ENCODE measurements at places on chromosomes 13 and 19. TPM values are rescaled to one million over a fixed set of nuclear protein-coding genes. Genes with fewer than 3 reads are reported as not detected.

- no peak for DNase-seq
These were observed 1393.9 kb upstream of the MIR17HG start for GRCh38 chr13:89953581-89953980.

GRCh38 chr19:33302175-33302973 lies at the start of gene CEBPA:
TSS of gene CEBPA (minus strand) at chr19:33302534. CDS start at chr19:33302414, 120 bp downstream.
- peak; percentile 29 for DNase-seq

DNA sequence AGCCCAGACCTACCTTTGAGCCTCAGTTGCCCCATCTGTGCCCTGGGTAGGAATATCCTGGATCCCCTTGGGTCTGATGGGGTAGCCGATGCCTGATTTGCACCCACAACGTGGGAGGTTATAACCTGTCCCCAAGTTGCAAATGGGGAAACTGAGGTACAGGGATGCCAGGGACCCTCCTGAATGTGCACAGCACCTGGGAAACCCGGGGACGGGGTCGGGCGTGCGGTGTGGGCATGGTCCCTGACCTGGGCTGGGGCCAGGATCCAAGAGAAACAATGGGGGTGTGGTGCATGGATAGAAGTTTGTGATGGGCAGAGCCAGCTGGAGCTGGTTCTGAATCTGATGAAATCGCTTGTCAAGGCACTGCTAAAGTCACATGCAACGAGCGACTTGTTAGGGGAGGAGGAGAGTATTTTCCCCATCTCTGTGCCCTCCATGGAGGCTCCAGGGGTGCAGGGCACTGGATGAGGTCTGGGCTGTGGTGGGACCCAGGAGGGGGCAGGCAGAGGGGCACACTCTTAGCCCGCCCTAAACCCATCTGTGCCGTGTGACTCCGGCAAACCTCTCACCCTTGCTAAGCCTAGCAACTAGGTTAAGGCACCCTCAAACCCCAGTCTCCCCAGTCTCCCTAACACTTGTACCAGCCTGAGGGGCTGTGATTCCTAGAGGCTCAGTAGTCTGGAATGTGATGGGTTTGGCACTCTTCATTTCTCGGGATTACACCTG lies 749 bp downstream of the GDF15 start:
- DNase-seq, result no peak

GRCh38 chr13:110822669-110822945 lies 92.3 kb downstream of the ANKRD10 start:
- DNase-seq, result no peak

DNA sequence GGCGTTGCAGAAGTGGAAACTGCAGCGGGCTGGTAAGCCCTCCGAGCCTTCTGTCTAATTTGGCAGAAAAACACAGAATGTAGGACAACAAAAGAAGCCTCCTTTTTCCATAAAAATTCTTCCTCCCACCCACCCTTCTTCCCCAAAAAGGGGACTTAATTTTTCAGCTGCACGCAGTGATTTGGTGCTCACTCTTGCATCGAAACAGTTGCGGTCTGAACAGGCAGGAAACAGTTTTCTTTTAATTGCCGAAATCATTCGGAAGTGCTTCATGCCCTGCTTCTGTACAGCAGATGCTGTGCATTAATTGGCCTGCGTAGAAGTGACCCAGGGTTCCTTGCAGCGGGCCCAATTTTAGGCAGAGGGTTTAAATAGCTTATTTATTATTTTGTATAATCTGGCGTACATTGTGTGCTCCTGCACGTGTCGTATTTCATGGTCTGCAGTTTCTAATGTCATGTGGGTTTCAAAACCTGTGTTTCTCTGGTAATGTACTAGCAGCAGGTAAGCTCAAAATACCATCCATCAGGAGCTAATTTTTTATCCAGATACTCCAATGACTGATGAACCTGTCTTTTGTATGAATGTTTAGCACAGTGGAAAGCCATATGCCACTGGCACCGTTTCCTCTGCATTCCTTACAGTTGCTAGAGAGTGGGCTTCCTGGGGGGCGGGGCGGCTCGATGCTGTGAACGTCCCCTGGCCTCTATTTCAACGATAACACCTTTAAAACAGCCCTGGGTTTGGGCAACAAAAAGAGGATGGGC lies 66.6 kb downstream of the GGACT start:
- DNase-seq, result no peak

DNA sequence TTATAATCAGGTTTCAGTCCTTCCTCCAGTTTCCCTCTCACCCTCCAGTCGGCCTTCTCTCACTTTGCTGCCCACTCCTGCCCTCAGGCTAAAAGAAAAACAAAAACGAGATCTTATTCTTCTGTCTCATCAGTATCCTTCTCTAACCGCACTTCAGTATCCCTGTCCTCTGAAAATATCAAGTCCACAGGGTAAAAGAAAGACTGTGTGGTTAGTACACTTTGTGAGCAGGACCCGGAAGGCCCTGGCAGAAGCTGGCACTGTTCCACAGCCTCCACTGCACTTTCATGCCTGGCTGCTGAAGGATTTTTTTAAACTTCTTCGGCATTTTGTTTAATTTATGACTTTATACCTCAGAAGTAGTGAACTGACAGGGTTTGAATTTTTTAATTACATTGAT lies 51.8 kb downstream of the TM9SF2 start:
- DNase-seq, result no peak

- no peak for DNase-seq
These were observed 28.3 kb downstream of the EFNA2 start for GRCh38 chr19:1313695-1314613.

DNA sequence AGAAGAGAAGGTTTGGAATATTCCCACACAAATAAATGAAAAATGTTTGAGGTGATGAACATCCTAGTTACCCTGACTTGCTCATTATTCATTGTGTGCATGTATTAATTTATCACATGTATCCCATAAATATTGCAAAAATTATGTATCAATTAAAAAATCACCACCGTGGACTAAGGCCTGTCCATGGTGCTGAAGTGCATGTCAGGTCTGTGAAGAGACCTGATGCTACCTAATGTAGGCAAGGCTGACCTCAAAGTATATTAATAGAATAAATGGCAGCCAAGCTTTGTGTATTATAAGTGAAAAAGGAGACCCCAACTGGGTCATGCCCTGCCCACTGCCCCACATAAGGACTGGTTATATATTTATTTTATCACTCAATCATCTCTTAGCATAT lies 34.4 kb upstream of the ZNF835 start:
- DNase-seq, result no peak

DNA sequence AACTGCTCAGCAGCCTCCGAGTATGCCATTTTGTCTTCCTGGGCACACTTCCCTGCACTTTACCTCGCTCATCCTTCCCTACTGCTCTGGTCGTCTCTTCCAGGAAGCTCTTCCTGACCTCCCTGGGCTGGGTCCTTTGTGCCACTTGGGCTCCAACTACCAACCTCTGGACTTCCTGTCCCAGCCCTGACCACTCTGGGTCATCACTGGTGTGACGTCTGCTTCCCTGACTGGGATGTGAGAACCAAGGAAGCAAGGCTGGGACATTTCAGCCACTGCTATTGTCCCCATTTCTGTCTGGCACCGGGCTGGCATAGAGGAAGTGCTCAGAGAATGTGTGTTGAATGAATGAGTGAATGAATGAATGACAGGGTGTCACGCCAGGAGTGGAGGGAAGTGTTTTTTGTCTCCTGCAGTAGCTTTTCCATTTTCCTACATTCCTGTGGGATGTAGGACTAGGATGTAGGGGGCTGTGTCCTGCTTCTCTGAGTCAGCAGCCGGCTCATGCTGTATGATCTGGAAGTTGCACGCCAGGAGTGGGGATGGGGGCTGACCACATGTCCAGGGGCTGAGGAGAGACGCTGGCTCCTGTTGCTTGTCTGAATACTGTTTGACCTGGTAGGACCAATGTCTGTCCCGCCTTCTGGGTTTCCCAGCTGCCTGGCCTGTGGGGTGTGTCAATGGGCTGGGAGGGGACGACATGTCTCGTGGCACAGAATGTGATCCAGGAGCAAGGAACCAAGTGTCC lies 14.7 kb downstream of the NOVA2 start:
- DNase-seq, result no peak

- DNase-seq, result no peak
These were observed 14.9 kb downstream of the UBL3 start for GRCh38 chr13:29835280-29836061.

DNA sequence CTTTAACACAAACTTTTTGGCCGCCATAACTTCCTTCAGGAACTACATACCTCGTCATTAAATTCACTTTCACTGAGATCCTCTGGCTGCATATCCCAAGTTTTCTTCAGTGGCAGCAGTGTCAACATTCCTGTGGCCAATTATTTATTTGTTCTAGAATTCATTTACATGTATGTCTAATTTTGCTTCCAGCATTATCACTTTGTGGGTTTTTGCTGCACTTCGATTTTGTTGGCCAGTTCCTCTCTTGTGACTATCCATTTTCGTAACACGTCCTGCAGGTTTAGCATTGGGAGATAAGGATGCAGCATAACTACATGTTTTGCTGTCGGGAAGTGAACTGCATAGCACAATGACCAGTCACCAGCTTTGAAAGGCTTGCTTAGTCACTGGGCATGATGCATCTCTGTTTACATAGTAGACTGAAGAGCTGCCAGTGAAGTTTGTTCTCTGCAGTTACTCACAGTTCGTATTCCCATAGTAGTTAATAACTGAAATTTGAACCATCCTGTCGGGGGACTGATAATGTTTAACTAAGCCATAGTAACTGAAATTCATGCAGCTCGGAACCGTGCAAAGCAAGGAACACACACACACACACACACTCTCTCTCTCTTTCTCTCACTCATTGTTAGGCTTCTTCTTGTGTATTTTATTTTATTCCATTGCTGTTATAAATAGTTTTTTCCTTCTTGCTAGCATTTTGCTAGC lies 28.3 kb downstream of the ZNF507 start:
- no peak for DNase-seq

GRCh38 chr13:46006688-46007452 lies 45.7 kb downstream of the ZC3H13 start:
- DNase-seq, result no peak

DNA sequence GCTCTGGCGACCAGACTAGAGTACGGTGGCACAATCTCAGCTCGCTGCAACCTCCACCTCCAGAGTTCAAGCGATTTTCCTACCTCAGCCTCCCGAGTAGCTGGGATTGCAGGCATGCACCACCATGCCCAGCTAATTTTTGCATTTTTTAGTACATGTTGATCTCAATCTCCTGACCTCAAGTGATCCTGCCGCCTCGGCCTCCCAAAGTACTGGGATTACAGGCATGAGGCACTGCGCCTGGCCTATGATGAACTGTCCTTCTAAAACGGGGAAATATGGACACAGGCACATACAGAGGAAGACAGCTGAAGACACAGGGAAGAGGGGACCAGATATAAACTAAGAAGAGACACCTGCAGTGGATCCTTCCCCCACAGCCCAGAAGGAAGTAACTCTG lies 12.7 kb downstream of the CLEC4M start:
- no peak for DNase-seq

GRCh38 chr19:44755219-44755618 lies 6.7 kb downstream of the BCL3 start:
- DNase-seq, result no peak

DNA sequence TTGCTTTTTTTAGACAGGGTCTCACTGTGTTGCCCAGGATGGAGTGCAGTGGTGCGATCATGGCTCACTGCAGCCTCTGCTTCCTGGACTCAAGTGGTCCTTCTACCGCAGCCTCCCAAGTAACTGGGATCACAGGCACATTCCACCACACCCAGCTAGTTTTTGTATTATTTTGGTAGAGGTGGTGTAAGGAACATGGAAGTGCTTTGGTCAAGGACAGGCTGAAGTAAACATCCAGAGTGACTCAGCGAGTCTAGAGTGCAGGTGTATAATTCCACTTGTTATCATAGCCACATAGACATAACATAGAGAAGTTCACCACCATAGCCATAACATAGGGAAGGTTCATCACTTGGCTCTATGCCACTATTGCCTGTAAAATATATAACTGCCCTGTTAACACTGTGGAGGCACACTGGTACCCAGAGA lies 98.6 kb downstream of the RBM26 start:
- DNase-seq, result no peak

- no peak for DNase-seq
These were observed 1925.2 kb downstream of the OLFM4 start for GRCh38 chr13:54953786-54954185.

- DNase-seq, result no peak
These were observed 72.6 kb downstream of the CDK8 start for GRCh38 chr13:26326562-26326961.

DNA sequence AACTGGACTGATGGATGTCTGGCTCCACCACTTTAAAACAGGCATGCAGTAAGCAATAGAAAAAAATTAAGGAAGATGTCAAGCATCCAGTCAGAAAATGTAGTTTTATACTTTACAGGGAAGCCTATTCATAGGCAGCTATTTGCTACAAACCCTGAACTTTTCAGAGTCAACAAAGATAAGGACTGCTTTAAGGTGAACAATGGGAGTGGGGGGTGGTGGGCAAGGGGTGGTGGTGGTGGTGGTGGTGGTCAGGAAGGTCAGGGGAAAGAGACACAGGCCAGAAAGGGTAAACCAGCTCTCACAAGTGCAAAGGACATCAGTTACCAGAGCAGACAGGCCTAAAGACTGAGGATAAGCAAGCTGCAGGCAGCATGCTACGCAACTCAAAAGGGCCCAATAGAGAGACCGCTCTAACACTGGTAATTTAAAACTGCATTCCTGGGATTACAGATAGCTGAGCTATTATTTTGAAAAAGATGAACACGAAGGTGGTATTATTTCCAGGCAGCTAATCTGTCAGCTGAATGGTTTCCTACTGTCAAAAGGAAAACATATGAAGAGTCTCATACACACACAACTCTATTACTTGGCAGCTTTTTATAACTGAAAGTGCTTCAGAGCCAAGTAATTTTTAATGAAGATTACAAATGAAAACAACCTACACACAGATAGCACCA lies 14.8 kb downstream of the BRD4 start:
- DNase-seq, result no peak

DNA sequence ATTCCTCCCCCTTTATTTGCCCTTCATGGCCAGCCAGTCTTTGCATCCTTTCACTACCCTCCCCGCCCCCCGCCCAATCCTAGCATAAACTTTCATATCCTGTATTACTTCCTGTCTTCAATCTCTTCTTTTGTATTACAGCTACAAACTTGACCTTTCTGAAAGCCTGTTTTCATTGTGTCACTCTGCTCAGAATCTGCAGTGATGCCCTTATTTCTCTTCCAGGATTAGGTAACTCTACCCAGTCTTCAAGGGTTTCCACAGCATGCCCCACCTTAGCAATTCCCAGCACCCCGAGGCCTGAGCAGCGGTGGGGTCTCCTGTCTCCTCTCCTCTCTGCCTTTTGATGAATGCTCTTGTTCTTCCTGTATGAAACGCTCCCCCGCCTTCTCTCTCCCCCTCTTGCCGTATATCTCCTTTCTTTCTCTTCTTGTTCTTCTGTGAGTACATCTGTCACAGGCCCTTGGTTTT lies 145.6 kb downstream of the SHISA2 start:
- no peak for DNase-seq

GRCh38 chr13:111516712-111517640 lies 196.5 kb downstream of the TEX29 start:
- no peak for DNase-seq

Gene SPACA6
- total RNA-seq, result 9.9 TPM

Gene ADM5
- total RNA-seq, result 4.6 TPM

Gene KLF1
- total RNA-seq, result not detected

Gene KLK3
- total RNA-seq, result not detected

Gene SUGP1
- total RNA-seq, result 60.5 TPM

Gene SMIM44
- not detected for total RNA-seq

Gene ODAD3
- not detected for total RNA-seq

Gene ZNF208
- 6.7 TPM for total RNA-seq

Gene PPM1N
- 14.6 TPM for total RNA-seq

Gene TPGS1
- 44.4 TPM for total RNA-seq
